ENCODE measurements at places on chromosomes 4 and X.
A peak's percentile ranks its signal among the peaks of the same experiment; 100 is the strongest.

DNA sequence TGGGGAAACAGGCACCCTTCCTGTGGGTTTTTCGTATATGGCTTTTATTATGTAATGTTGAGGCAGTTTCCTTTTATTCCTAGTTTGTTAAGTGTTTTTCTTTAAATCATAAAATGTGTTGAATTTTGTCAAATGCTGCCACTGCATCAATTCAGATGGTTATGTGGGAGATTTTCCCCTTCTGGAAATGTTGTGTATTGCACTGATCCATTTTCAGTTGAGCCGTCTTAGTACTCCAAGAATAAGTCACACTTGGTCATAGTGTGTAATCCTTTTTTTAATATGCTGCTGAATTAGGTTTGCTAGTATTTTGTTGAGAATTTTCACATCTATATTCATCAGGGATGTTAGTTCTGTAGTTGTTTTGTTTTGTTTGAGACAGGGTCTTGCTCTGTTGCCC lies 9.5 kb upstream of the CTBP1 start:
- no peak for DNase-seq

DNA sequence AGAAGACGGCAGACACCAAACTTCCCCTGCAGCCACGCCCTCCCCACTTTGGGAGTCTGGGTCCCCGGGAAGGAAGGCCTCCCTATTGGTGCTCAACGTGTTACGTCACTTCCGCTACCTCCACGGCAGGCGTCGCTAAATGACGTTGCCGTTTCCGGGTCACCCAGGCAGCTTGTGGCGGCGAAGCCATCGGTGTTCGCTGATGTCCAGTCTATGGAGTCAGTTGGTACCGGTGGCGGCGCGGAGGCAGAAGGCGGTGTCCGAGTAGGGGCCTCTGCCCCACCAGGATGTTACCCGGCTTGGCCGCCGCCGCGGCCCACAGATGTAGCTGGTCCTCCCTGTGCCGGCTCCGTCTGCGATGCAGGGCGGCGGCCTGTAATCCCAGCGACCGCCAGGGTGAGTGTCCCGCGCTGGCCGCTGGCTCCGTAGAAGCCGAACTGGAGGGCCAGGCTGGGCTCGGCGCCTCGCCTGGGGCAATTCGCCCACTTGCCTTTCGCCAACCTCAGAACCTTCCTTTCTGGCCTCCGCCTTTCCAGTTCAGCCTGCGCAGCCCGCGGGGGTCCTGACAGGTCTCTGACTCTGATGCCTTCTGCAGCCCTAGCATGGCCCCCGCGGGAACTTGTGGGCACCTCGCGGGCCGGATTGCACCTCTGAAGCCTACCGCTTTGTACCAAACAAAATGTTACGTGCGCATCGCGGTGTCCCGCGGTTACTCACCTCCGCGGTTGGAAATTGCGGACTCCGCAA lies at the start of gene SLC30A9:
Gene SLC30A9, plus strand, starts transcription at position 166 of the 747 bp plus-strand sequence. Its CDS starts 122 bp downstream, at position 288.
- DNase-seq, result peak; percentile 98

GRCh38 chr4:146389561-146389960 lies 132.2 kb downstream of the SLC10A7 start:
- DNase-seq, result no peak

DNA sequence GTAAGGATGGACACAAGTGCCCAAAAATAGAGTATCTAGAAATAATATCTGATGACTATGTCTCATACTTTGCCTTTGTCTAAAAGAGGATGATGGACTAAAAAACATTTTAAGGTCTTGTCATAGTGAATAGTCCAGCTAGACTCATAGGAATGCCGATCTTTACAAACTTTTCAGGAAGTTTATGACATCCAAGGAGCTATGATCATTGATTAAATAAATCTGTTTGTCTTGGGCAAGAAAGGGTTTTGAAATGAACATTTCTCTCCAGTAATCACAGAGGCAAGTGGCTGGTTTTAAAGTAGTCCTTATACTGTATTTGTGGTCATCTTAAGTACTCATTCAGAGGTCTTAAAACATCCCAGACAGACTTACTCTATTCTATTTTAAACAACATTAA lies 109.8 kb downstream of the MAPK10 start:
- DNase-seq, result no peak

DNA sequence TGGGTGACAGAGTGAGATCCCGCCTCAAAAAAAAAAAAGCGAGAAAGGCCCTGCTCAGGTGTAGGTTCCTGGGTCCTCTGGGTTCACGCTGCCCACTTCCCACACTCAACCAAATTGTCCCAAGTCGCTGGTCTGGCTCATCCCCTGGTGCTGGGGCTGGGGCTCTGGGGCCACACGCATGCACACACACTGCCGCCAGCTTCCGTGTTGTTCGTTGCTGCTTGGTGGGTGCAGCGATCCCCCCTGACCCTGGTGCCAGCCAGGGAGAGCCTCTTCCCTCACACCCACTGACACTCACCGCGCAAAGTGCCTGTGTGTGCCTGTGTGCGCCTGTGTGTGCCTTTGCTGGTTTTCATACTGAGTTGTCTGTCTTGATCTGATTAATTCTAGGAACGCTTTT lies 124.1 kb upstream of the NKX1-1 start:
- no peak for DNase-seq

DNA sequence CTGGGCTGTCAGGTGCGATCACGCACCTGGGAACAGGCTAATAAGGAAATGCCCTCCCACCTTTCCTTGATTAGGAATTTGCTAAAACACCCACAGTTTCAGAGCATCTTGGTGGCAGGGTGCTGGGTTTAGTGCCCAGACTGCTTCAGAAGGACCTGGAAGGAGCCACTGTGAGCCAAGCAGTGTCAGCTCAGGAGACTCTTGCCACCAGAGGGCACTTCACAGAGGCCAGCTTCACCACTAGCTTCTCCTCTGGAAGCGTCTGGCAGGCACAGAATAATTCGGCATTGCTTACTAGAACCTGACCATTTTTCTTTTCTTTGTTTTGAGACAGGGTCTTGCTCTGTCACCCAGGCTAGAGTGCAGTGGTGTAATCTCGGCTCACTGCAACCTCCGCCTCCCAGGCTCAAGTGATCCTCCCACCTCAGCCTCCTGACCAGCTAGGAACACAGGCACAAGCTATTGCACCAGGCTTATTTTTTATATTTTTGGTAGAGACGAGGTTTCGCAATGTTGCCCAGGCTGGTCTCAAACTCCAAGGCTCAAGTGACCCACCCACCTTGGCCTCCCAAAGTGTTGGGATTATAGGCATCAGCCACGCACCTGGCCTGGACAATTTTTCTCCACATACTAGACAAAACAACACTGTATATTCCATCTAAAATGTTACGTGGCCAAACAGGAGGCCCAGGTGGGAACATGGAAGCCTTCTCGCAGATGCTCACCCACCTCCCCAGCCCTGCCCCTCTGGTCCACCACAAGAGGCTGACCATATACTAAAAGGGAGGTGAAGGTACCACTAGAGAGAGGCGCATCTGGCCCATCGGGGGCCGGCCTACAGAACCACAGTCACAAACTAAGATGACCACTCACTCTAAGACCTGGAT lies 14.1 kb downstream of the NOP14 start:
- peak; percentile 54 for DNase-seq

GRCh38 chr4:154677300-154677699 lies 64.8 kb upstream of the FGG start:
- DNase-seq, result no peak

GRCh38 chr4:3073158-3074077 lies 920 bp downstream of the HTT-AS start:
- DNase-seq, result no peak

DNA sequence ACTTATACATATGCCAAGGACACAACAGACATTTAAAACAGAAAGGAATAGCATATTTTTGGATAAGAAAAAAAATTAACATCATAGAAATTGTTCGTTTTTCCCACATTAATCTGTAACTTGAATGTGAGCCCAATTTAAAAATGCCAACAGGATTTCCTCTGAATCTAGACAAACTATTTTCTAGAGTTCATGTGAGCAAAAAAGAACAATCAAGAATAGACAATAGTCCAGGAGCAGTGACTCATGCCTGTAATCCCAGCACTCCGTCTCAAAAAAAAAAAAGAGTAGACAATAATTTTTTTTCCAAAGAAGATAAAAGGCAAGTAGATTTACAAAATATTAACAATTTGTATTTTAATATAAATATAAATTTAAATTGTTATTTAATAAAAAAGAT lies 73.7 kb upstream of the DUSP21 start:
- DNase-seq, result no peak

DNA sequence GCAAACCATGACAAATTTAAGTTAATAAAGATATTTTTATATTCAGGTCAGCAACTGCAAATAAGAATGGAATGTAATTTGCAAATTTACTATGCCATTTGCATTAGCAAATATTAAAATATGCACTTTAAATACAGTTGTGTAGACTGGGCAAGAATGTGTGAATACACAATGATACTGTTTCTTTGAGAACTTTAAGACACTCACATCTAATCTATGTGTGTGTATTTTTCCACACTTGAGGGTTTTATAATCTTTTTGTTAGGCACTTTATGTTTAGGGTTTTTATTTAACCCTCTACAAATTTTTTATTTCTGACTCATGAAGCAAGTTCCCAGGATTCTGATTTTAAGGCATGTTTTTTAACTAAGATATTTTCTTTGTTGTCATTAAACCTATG lies 23.9 kb upstream of the NDNF start:
- DNase-seq, result no peak

DNA sequence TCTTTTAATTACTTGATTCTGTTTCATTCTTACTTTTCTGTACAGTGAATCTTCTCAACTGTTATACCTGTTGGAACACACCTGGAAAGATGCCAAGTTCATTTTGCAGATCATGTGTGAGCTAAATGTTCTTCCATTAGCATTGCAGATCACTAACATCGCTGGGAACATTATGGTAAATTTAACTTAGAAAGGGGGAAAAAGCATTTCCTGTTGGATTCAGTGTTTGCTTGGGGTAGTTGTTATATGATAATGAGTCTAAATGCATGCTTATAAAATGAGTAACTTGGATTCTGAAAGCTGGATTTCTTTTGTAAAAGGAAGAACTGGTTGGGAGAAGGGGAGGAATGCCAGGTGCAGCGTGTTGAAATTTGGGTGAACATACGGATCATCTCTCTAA lies 47.6 kb downstream of the POLA1 start:
- DNase-seq, result no peak

GRCh38 chr4:80045786-80046185 lies 27.2 kb downstream of the ANTXR2 start:
- DNase-seq, result no peak

GRCh38 chr4:184457535-184458249 lies 16.7 kb downstream of the IRF2 start:
- DNase-seq, result peak; percentile 43

GRCh38 chrX:53682885-53683555 lies 3.5 kb downstream of the HUWE1 start:
- peak; percentile 50 for DNase-seq

DNA sequence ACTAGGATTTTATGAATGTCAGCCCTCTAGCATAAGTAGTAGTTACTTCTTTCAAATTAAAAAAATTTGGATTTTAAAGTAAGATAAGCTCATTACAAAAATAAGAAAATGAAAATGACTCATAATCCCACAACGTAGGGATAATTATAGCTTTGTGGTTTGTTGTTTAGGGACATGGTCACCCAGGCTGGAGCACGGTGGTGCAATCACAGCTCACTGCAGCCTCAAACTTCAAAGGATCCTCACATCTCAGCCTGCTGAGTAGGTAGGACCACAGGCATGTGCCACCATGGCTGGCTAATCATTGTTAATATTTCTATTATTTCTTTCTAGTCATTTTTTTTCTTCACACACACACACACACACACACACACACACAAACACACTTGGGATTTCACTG lies 57.6 kb downstream of the PLAC1 start:
- no peak for DNase-seq

DNA sequence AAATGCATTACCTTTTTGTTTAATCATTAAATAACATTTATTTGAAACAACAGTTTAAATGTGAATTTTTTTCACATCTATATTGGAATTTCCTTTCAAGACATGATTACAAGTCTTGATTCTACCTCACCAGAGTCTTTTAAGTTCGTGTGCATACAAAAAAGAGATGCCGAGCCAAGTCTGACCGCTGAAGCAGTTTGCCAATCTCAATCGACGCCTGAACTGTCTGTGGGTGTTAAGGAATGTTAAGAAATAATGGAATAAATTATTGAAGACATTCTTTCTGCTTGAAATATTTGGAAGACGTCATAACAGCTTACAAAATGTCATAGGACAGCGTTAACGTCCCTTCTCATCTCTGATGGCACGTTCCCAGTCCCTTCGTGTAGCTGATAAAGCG lies 27.9 kb upstream of the TNIP3 start:
- DNase-seq, result no peak

GRCh38 chrX:33188881-33189280 lies 22.5 kb downstream of the DMD start:
- DNase-seq, result no peak

DNA sequence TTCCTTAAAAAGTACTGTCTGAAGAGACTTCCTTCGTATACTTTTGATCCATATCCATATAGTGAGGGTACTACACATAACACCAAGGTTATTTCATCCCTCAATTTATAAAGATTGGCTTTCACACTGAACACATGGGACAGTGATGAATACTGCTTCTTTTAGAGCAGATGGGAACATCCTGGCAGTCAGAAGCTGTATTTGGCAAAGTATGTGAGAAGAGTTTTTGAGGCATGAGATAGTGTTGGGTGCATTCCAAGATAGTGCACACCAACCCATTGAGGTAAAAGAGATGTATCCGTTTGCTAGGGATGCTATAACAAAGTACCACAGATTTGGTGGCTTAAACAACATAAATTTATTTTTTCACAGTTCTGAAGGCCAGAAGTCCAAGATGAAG lies 141.1 kb downstream of the MOSPD2 start:
- DNase-seq, result no peak

- DNase-seq, result no peak
These were observed 18.2 kb upstream of the VCX2 start for GRCh38 chrX:8189096-8189830.

DNA sequence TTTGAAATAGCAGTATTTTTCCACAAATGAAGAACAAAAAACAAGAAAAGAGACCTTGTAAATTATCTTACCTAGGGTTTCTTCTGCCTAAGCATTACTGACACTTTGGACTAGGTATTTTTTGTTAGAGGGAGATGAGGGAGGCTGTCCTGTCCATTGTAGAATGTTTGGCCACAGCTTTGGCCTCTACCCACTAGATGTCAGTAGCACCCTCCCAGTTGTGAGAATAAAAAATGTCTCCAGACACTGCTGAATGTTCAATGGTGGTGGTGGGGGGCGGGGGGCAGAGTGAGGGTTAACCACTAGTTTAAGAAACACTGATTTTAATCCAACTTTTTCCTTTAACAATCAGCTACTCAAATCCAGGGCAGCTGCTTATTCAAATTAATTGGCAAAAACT lies 25.8 kb downstream of the OTUD4 start:
- DNase-seq, result peak; percentile 24

DNA sequence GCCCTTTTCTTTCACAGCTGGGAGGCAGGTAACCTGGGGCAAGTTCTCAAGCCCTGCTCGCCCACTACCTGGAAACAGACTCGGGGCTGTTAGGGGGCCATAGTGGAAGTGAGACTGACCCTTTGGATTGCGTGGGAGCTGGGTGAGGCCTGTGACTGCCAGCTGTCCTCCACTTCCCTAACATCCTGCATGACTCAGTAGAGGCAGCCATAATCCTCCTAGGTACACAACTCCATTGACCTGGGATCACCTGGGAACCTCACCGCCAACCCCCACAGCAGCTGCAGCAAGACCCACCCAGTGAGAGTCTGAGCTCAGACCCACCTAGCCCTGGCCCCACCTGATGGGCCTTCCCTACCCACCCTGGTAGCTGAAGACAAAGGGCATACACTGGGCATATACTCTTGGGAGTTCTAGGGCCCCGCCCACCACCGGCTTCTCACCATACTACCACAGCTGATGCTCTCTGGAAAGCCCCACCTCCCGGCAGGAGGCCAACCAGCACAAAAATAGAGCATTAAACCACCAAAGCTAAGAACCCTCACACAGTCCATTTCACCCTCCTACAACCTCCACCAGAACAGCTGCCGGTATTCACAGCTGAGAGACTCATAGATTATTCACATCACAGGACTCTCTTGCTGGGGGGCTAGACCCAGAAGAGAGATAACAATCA lies 61.1 kb upstream of the DCTD start:
- no peak for DNase-seq
